Stomach (tissue), 19 donors: ENCODE measurements at places on chromosomes 5 and 9.
A peak's percentile ranks its signal among the peaks of the same experiment; 100 is the strongest.

GRCh38 chr5:34680896-34681295, 24.8 kb downstream of the RAI14 start:
- no peak for DNase-seq

DNA sequence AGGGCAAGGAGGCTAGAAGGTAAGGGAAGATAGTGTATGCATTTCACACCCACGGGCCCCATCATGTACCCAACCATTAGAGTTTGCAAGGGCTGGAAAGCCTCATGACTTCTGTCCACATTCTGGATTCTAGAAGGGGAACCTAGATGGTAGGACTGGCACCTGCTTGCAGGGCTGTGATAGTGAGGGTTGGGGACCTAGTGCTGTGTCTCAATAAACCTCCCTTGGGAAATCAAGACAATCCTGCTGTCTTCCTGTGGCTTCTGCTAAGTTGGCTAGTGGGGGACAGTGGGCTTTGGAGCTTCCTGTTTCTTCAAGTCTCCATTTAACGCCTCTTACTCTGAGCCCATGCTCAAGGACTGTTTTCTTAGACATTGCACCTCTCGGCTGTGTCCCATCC, 43.6 kb upstream of the SYNPO start:
- no peak for DNase-seq

GRCh38 chr5:155897761-155898160, 429.2 kb upstream of the SGCD start:
- no peak for DNase-seq

- DNase-seq, result no peak
Observed at GRCh38 chr9:91282292-91282691, 79.4 kb downstream of the AUH start.

DNA sequence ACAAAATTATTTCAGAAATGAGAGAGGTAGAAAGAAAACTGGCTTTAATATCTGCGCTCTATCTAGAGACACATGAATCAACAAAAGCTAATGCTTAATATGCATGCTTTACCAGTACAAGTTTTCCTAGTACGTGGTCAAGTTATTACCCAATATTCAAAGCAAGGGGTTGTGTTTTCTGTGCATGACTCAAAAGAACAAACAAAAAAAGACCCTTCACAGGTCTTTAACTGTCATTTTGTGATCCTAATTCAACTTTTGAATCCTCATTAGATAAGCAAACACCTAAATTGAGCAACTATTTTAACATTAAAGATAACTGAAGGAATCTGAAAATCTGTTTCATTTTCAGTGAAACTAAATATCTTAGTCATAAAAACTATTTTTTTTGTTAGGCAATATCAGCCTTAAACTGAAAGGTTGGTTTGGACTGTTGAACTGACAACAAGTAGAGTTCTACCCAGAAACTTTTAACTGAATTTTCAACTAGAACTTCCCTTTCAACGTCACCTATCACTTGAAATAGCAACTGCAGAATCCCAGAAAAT, 12.5 kb downstream of the ST8SIA4 start:
- DNase-seq, result no peak

DNA sequence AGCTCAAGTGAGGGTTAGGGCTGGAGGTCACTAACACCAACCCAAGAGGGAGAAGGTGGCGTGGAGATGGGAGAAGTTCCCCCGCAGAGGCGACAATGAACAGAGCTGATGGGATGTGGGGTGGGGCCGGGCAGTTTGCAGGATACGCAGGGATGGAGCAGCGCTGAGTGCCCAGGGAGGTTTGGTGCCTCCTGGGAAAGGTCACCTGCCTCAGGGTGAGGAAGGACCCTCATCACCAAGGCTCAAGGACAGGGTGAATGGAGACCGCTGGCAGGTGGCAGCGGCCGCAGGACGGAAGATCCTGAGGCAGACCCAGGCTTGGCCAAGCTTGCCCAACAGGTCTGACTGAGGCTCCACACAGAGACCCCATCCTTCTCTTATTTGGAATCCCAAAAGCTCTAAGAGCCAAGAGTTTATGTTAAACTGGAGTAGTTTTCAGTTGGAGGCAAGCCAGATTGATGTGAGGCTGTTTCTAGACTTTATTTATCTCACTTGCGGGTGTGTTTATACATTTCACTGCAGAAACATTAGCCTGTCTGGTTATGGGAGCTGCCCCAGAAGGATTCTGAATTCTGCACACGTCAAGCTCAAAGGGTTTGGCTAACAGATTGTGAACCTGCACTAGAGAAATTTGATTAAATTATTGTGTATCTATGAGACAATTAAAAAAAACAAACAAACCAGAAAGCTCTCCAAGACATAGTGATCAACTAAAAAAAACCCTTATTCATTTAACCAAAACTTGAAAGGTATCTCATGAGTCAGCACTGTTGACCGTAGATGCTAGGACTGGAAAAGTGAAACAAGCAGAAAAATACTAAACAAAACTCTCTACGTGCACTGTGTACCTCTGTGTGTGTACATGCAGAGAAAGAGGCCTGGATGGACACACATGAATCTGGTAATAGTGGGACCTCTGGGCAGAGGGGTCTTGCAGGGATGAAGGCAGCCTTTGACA, 146.2 kb upstream of the PHYKPL start:
- DNase-seq, result peak; percentile 72

GRCh38 chr5:32522429-32523143, 62.8 kb upstream of the SUB1 start:
- DNase-seq, result no peak

DNA sequence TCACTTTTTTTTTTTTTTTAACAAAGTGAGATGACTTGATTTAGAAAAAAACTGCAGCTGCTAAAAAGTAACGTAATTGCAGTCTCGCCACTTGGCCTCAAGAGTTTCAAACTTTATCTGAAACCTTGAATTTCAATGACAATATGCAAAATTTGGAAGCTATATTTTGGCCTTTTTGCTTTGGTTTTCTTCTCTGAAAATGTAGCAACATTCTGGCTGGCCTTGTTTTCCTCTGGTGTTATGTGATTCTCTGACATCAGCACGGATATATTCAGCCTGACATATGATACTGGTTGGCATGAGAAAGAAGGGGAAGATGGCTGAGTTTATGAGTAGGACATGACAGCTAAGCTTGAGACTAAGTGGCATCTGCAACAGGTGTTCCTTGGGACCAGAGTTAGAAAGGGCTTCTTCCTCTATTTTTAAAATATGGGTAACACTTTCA, 136.5 kb downstream of the MEF2C start:
- DNase-seq, result no peak

DNA sequence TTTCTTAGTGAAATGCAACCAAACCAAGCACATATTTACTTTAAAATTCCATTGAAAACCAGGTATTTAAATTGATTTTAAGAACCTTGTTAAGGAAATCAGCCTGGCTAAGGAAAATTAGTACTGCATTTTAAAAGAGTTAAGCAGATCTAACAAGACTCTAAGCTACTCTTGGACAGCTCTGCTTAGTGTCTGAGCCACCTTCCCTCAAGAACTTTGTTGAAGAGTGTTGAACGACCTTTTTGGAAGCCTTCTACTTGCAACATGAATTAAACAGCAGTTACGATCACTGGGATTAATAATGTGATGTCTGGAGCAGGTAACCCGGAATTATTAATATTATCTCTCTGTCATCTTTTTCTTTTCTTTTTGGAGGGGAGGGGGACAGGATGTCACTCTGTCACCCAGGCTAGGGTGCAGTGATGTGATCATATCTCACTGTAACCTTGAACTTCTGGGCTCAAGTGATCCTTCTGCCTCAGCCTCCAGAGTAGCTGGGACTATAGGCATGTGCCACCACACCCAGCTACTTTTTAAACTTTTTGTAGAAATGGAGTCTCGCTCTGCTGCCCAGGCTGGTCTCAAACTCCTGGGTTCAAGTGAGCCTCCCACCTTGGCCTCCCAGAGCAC, 74.7 kb downstream of the ANKRD55 start:
- DNase-seq, result no peak

GRCh38 chr5:155459889-155460500, 446.4 kb downstream of the KIF4B start:
- DNase-seq, result no peak

DNA sequence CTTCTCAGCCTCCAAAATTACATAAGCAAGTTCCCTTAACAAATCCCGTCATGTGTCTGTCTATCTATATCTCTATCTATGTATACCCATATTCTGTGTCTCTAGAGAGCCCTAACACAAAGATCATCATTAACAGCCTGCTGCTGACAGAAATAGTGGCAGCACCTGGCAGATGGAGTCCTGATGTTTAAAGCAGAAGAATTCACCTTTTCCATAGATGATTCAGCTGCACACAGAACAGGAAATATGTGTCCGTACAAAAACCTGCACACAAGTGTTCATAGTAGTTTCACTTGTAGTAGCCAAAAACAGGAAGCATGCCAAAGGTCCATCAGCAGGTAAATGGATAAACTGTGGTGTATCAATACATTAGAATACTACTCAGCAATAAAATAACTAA, 45.0 kb upstream of the ACO1 start:
- DNase-seq, result no peak

GRCh38 chr5:178569485-178569884, 20.7 kb downstream of the COL23A1 start:
- no peak for DNase-seq

DNA sequence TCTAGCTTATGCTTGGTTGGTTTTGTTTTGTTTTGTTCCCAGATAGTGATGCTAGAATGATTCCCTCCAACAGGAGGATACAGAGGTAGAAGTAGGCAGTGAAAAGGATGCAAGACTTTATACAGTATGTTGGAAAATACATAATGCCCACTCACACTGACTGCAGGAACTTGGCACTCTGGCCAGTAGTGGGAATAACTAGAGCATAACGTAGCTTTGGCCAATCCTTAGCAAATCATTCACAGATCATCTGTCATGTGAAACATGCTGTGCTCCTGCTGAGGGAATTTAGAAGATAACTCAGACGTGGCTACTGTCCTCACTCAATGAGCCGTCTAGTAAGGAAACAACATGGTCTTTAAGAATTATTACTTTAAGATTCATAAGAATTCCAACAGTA, 13.5 kb downstream of the CFAP90 start:
- DNase-seq, result no peak

GRCh38 chr5:55160493-55161209, 680 bp downstream of the GPX8 start:
- DNase-seq, result peak; percentile 93

DNA sequence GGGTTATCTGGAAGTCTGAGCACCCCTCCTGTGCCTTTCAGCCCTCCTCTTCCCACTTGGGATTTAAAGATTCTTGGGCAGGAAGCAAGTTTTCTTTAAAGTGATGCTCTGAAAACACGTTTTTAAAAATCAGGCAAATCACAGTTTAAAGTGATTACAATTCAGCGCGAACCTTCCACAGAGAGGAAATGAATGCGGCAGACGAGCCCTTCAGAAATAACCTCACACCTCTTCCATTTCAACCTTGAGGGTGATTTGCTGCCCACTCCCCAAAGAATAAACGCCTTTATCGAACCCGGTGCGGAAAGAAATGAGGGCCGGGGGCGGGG, 2.3 kb upstream of the EFNA5 start:
- DNase-seq, result no peak

- peak; percentile 24 for DNase-seq
Observed at GRCh38 chr5:1511651-1512540, 11.9 kb downstream of the LPCAT1 start.

GRCh38 chr9:78363221-78363620, 66.3 kb downstream of the PSAT1 start:
- DNase-seq, result no peak

DNA sequence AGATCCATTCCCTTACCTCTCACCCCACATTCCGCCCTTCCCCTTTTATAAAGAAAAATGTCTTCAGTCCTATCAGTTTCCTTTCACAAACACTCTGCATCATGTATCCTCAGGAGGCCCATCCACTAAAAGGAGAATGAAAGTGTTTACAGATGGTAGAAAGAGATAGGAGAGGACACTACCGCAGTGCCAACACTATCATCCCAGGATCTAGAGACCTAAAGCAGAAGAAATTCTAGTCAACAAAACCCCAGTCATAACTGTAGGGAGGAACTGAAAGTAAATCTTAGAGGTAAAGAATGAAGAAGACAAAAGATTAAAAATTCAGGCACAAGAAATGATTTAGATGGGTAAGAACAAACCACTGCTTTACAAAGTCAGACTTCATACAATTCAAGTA, 114.1 kb downstream of the MLLT3 start:
- DNase-seq, result no peak

GRCh38 chr5:168214886-168215285, 76.6 kb upstream of the WWC1 start:
- no peak for DNase-seq

GRCh38 chr5:66655395-66656324, 59.5 kb downstream of the MAST4 start:
- no peak for DNase-seq

GRCh38 chr5:179061025-179061424, 852 bp downstream of the ZNF354C start:
- DNase-seq, result no peak

DNA sequence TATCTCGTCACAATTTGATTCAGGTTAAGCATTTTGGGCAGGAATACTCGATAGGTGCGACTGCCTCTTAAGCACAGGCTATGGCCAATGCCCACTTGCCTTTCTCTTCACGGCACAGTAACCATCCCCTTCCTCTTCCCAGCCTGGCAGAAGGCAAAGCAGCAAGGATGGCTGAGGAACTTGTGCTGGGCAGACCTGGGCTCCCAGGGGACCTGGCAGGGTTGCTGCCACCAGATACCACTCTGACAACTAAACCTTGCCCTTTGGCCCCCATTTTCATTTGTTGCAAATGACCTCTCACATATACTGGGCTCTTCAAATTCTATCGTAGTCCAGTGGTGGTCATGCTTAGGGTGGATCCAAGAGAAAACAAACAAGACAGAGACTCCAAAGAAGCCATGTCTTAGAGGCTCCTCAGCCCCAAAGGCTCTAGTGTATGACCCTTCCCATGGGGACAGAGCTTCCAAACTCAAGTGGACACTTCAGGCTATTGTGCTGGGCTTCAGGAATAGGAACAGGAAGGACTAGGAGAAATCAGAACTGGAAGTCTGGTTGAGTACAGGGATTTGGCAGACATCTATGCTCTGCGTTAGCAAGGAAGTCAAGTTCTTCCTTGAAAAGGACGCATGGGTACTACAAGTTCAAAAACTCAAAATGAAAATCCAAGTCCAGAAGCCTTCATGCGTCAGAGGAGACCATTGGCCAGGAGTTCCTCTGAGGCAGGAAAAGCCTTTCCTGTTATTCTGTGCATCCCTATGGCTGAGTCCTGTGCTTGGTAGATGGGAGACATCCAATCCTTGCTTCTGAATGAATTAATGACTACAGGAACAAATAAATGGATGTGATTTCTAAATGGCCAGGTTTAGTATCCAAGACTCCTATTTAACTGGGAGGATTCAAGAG, 64.6 kb upstream of the PLPP1 start:
- no peak for DNase-seq

DNA sequence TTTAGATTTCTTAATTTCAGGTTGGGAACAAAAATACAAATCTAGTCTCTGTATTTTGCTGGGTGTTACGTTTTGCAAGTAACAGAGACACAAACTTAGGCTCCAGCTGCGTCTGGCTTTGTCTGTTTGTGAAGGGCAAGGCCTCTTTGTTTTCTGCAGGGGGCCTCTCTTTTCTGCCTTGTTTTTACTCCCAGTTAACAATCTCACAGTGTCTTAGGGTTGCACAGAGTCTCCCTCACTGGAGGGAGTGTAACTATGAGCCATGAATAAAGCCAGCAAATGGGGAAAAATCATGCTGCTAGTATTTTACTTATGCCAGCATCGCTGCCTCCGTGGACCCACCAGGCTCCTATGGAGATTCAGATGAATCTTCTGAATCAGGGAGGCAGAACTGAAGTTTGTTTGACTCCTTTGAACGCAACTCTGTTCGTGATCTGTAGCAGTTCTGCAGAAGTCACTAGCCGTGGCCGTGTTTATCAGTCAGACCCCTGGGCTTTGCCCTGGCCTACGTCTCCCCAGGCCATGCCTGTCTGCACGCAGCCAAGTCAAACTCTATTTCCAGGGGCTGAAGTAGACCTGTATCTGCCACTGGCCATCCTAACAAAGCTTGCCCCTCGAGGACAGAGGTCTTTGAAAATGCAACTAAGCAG, 77.2 kb downstream of the ATP10B start:
- no peak for DNase-seq
